Left renal cortex interstitium (tissue), 4 donors: ENCODE measurements at places on chromosomes 7 and 10. TPM values are rescaled to one million over a fixed set of nuclear protein-coding genes. Genes with fewer than 3 reads are reported as not detected.
A peak's percentile ranks its signal among the peaks of the same experiment; 100 is the strongest.

The NYAP1 gene
- polyA plus RNA-seq, result 2.4 TPM

DNA sequence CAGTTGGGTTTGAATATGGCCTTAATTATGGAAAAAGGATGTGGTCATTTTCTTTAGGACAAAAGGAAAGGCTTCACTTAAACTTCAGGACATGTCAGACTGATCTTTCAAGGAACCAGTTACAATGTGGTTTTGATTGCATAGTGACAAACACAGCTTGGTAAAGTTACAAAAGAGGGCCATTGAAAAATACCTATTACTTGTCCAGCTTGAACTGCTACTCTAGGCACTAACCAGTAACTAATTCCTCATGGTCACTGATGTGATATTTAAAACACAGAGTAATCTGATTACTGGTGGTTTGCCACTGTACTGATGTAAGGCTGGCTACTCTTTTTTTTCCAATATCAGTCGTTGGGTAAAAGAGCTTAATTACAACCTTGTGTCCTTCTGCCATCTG lies 22.6 kb downstream of the TES start:
- no peak for DNase-seq

DNA sequence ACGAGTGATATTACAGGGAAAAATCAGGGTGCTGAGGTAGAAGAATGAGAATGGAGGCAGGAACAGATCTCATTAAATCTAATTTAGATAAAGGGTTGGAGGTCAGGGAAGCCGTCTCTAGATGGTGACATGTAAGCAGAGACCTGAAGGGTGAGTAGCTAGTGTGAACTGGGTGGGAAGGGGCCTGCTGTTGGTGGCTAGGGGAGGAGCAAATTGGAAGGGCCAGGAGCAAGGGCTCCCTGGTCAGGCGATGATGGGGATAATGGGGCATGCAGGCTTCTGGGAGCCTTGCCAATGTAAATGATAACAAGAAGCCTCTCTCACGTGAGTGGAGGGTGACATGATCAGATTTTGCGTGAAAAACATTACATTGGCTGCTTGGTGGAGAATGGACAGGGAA lies 76.3 kb downstream of the WDFY4 start:
- no peak for DNase-seq

- DNase-seq, result no peak
These were observed 1078.0 kb downstream of the LRMDA start for GRCh38 chr10:76509446-76509845.

DNA sequence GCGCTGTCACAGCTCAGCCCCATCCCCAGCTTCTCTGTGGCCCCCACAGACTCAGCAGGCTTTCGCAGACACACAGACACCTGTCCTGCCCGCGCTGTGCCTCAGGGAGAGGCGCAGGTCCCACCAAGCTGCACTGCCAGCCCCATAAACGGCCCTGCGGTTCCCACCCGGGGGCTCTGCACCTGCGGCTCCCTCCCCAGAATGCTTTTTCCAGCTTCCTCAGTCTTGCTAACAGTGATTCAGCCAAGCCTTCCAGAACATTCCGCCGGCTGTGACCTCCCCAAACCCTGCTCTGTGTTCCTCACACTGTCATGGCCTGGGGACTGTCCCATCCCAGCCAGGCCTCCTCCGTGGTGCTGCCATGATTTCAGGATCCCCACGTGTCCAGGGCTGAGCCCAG lies 27.8 kb upstream of the TNRC18 start:
- DNase-seq, result no peak

The GJD4 gene
- 0.17 TPM for polyA plus RNA-seq

DNA sequence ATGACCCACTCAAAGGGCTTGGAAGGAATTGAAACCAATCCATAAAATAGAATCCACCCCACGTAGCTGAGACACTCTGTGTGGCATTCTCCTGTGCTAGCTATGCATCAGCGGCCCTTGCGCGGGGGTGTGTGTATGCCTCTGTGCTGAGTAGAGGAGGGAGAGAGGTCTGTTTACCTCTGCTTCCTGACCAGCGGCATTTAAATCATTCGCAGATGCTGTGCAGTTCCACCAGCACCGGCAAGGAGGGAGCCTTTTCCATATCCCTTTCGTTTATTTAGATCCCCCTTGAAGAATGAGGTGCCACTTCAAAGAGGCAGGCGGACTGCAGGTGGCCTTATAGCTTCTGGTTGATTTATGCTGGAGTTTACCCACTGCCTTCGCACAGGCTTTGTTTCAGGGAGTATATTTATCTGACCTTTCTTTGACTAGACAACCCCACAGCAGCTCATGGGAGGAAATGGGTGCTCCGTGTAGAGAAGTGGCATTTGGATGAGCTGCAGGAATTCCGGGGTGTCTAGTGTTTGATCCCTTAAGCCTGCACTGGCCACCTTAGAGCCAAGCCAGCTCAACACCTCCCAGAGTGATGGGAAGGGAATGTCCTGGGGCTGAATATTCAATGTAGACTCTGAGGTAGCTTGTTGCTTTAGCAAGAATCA lies 11.4 kb downstream of the C10orf53 start:
- DNase-seq, result peak; percentile 47

- no peak for DNase-seq
These were observed 411 bp downstream of the AUTS2 start for GRCh38 chr7:69598487-69599285.

DNA sequence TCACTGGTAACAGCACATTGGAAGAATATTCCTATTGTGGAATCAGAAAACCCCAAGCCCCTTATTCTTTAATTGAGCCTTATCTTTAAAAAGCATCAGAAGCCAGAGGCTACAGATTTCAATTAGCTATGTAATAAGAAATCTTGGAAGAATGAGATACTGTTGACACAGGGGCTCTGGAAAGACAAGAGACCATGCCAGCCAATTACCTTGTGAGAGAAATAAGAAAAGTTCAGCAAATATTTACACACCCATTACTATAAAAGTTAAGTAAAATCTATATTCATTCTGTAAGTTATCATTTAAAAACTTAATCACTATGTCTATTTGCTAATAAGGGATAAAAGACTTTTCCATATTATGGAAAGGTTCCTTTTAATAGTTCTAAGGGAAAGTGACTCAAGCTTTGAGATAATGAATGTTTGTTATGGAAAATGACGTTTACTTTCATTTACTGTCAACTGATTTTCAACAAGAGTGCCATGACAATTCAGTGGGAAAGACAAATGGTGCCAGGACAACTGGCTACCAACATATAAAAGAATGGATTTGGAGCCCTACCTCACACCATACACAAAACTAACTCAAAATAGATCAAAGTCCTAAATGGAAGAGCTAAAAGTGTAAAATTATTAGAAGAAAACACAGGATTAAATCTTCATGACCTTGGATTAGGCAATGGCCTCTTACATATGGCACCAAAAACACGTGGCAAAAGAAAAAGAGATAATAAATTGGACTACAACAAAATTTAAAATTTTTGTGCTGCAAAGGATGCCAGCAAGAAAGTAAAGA lies 28.3 kb downstream of the ZFAND2A start:
- no peak for DNase-seq

GRCh38 chr10:71635251-71635866 lies 84.2 kb downstream of the C10orf105 start:
- DNase-seq, result no peak

DNA sequence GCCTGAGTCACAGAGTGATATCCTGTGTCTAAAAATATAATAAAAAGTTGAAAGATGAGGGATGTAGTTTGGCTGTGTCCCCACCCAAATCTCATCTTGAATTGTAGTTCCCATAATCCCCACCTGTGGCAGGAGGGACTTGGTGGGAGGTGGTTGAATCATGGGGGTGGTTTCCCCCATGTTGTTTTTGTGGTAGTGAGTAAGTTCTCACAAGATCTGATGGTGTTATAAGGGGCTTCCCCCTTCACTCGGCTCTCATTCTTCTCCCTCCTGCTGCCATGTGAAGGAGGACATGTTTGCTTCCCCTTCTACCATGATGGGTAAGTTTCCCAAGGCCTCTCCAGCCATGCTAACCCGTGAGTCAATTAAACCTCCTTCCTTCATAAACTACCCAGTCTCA lies 25.1 kb upstream of the UBE3C start:
- no peak for DNase-seq

DNA sequence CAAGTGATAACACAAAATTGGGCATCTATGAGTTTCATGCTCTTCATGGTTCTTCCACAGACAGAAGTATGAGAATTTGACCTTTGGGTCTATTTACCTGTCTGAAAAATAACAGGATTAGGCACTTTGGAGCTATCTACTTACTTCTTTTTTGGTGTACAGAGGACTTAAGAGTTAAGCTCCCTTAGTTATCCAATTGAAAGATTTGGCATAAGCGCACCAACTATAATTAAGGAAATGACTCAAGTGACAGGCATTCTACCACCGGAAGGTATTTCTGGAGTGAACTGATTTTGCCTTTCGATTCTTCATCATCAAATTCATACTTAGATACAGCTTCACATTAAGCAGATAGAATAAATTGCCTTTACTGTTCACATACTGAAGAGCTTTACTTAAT lies 43.9 kb downstream of the IFIT5 start:
- DNase-seq, result no peak

DNA sequence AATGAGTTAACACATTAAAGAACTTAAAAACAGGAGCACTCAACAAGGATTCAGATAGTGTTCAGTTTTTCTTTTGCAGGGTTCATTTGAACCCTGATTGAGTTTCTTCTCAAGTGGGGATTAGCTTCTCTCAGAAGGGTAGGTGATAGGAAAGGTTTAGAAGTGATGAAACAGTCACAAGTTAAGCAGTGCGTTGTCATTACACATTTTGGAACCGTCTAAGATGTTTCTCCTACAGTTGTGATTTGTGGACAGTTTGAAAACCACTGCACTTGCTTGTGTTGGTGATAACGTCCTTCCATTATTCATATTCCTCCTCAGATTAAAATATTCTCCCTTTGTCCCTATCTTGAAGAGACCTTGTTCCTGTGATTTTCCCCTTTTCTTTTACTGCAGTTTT lies 2.7 kb downstream of the STMP1 start:
- no peak for DNase-seq

DNA sequence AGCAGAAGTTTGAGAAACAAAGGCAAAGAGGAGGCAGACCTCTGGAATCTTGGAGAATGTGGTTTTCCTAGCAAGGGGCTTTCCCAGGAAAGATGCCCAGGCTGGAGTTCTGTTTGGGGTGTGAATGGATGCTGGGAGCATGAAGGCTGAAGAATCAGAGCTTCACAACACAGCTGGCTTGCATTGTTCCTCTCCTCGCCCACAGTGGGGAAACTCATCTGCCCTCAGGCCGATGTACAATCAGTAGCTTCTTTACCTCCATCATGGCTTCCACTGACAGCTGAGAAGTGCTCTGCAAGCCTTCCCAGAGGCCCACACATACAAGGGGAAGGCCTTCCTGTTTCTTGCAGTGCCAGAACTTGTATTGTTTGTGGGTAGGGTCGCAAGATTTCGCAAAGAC lies 90.8 kb upstream of the HECTD2 start:
- no peak for DNase-seq

- DNase-seq, result no peak
These were observed 244.2 kb downstream of the IPMK start for GRCh38 chr10:58023341-58024073.

GRCh38 chr10:81027706-81028105 lies 490.0 kb downstream of the SH2D4B start:
- DNase-seq, result no peak

DNA sequence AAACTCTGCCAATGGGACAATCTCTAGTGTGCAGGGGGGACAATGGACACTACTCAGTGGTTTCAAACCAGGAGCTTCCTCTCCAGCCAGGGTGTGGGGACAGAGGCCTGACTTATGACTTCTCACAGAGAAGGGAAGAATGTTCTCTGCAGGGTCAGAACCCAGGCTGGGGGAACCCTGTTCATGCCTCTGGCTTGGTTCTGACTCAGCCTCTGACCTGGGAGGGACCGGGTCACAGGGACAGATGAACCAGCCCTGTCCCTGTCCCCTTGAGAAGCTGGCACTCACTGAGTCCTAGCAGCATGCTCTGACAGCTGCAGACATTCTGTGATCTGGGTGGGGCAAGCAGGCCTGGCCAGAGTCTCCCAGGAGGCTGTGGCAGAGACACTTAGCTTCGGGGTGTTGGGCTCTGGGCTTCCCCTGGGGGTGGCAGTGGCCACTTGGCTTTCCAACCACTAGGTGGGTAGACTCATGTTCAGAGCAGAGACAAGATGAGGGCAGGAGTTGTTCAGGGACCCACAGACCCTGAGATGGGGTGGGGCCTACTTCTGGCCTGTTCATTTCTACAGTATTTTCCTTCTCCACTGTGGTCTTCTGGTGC lies 13.6 kb downstream of the TSPAN15 start:
- DNase-seq, result no peak

GRCh38 chr7:5217851-5218331 lies 27.9 kb downstream of the WIPI2 start:
- no peak for DNase-seq

GRCh38 chr10:114385557-114385956 lies 18.7 kb downstream of the AFAP1L2 start:
- DNase-seq, result no peak

DNA sequence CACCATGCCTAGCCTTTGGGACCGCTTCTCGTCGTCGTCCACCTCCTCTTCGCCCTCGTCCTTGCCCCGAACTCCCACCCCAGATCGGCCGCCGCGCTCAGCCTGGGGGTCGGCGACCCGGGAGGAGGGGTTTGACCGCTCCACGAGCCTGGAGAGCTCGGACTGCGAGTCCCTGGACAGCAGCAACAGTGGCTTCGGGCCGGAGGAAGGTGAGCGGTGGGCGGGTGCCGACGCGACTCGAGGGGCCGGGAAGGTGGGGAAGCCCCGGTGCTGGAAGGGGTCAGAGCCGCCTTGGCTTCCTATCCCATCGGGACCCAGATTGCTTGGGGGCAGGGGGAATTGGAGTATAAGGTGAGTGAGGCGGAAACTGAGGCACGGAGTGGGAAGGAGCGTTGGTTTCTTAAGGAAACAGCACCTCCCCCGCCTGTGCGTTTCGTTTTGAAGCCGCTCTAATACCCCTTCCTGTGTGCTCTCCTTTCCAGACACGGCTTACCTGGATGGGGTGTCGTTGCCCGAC lies 547 bp downstream of the DDIT4 start:
- no peak for DNase-seq

GRCh38 chr10:46267132-46267985 lies 19.4 kb upstream of the ANTXRL start:
- no peak for DNase-seq

- no peak for DNase-seq
These were observed 38.4 kb downstream of the BAIAP2L1 start for GRCh38 chr7:98362517-98362916.
